ENCODE measurements at places on chromosomes 2 and 18. TPM values are rescaled to one million over a fixed set of nuclear protein-coding genes. Genes with fewer than 3 reads are reported as not detected.

- no peak for DNase-seq
Observed at GRCh38 chr2:65136253-65136652, 6.3 kb upstream of the RAB1A start.

- no peak for DNase-seq
Observed at GRCh38 chr2:73823916-73824523, 4.7 kb upstream of the STAMBP start.

GRCh38 chr2:211061612-211062296 is 505.4 kb downstream of the CPS1 start:
- DNase-seq: no peak

- DNase-seq: no peak
Observed at GRCh38 chr18:77084688-77085035, 47.9 kb downstream of the MBP start.

- no peak for DNase-seq
Observed at GRCh38 chr2:164815071-164815793, 26.4 kb downstream of the COBLL1 start.

DNA sequence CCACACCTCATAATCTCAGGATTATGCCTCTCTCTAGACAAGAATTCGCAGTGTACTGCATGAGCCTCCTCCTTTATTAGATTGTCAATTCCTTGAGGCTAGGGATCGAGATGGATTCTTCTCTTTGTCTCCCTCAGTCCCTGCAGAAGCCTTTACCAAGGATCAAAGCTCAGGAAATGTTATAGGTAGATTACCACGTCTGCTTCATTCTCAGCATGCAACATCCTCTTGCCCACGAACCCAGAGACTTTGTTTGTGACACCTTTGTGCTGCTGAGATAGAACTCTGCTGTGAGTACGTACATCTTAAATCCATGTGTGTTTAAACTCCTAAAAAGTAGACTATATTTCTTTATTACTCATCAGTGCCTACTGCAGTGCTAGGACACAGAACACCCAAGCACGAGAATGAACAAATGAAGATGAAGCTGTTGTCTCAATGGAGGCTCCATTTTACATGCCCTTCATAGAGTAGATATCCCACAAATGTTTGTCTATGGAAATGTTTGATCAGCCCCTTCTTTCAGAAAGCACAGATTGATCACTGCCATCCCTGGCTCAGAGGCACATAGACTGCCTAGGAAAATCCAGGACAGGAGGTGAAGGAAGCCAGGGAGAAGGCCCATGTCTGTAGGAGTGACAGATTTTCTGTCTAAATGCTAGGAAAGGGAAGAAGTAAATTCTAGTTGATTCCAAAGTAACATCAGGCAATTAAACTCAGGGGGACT is 98.8 kb upstream of the KLHL29 start:
- no peak for DNase-seq

DNA sequence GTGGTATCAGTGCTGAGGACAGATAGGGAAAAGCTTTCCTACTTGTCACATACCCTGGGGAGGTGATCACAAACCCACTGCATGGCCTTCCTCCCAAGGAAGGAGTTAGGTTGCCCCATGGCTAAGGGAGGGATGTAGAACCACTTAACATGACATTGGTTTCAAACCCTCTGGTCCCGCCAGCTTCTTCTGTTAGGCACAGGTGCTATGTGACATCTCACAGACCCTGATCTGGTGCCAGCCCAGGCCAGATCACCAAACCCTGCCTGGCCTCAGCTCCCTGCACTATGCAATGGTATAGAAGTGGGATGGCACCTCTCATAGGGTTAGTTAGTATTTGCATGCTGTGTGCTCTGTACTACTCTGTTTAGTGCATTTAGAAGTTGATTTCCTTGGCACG is 58.0 kb downstream of the TCF7L1 start:
- DNase-seq: no peak

DNA sequence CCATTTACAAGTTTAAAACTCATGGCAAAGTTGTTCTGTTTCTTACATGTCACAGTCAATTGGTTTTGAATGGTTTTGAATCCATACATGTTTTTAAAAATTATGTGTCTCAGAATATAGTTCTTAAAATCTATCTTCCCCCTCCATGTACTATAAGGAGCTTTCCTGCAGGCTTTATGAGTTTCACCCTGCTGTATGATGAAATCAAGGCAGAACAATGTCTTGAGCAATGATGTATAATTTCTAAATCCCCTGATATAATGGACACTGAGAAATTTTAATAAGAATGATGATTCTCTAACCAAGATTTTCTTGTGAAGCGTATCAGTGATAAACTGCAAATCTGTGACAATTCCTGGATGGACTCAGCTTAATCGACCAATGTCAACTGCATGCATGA is 10.6 kb upstream of the ZNF516 start:
- no peak for DNase-seq

- DNase-seq: no peak
Observed at GRCh38 chr18:77560341-77560992, 310.8 kb downstream of the GALR1 start.

The ALPP gene
- not detected for total RNA-seq

The IL36RN gene
- not detected for total RNA-seq

Data from neural crest cell (in vitro differentiated cells).